H1 (cell line): ENCODE measurements at places on chromosomes 7 and 10.

DNA sequence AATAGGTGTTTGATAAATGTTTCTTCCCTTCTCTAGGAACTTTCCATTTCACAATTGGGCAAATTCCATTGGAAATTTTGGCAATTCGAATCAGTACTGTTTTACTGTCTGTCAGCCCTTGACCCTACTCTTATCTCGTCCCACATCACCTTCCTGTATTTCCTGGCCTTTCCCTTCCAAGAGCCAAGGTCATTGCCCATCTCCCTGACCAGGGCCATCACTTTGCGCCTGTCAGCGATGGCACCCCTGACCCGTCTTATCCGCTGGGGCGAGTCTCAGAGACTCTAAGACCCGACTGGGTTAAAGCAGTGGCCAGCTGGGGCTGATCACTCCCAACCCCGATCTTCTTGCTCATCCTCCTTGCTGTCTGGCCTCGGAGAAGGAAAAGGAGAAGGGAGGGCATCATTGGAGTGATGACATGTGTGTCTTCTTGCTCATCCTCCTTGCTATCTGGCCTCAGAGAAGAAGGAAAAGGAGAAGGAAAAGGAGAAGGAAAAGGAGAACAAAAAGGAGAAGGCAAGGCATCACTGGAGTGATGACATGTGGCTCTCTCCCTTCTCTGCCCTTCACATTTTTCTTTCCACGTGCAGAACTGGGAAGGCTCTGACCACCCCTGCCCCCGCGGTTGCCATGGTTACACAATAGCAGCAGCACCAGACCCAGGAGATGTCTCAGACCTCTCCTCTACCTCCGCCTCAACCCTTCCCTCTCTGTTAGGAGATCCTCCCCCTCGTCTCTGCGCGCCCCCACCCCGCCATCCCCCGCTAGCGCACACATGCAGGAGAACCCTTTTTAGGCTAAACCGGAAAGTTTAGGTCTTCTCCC, 2.0 kb downstream of the SEMA3D start:
- peaks cover 22% of the 10 kb centered on the region for H3K27me3 ChIP-seq
- peak overlapping the region; percentile 79 for H3K4me3 ChIP-seq
- no peaks in the 10 kb centered on the region for H3K36me3 ChIP-seq
- no peak overlapping the region for H3K27ac ChIP-seq
- DNase-seq: peak; percentile 54

DNA sequence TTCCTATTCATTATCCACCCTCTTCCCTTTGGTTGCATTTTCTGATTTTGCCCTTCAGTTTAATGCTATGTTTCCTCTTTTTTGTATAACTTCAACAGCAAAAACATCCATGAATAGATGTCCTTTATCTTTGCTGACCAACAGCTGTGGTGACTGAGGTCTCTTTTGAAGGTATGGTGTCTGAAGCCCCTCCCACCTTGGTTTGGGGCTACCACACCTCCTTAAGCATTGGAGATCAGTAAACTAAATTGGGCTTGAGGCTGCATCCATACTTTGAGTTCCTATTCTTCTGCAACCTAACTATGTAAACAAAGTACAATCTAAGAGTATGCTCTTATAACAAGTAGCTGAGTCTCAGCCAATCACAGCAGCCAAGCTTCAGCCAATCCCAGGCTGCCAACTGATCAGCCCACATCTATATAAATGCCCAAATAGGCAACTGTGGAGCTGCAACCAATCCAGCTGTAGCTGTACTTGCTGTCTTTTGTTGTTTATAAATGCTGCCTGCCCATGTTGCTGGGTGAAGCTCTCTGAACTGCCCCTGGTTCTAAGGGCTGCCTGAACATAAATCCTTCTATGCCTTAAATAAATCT, 69.4 kb upstream of the PDLIM1 start:
- H3K27me3 ChIP-seq: no peaks in the 10 kb centered on the region
- DNase-seq: no peak
- H3K27ac ChIP-seq: no peak overlapping the region
- no peaks in the 10 kb centered on the region for H3K4me1 ChIP-seq
- no peak overlapping the region for H3K4me3 ChIP-seq

DNA sequence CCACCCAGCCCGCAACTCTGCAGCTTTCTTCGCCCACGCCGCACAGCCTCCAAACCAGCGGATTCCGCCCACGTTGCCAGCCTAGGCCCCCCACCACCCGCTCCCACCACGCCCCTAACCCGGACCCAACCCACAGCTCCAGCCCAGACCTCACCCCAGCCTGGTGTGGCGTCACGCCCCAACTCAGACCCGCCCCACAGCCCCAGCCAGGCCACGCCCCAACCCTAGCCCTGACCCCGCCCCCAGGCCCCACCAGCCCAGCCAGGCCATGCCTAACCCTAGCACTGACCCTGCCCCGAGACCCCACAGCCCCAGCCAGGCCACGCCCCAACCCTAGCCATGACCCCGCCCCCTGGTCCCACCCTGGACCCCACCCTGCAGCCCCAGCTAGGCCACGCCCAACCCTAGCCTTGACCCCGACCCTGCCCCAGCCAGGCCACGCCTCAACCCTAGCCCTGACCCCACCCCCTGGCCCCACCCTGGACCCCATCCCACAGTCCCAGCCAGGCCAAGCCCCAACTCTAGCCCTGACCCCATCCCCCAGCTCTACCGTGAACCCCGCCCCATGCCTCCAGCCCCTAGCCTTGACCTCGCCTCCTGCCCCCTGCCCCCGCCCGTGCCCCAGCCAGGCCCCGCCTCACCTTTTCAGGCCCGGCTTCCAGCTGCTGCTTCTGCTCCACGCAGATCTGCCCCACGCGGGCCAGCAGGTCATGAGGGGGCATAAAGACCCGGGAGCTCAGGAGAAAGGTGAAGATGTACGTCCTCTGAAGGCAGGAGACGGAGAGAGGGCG, 64.0 kb downstream of the RASGEF1A start:
- H3K27me3 ChIP-seq: no peaks in the 10 kb centered on the region
- peaks cover 6% of the 10 kb centered on the region; the same call in 1 of the 2 replicates for H3K4me1 ChIP-seq
- H3K36me3 ChIP-seq: peaks cover 25% of the 10 kb centered on the region

DNA sequence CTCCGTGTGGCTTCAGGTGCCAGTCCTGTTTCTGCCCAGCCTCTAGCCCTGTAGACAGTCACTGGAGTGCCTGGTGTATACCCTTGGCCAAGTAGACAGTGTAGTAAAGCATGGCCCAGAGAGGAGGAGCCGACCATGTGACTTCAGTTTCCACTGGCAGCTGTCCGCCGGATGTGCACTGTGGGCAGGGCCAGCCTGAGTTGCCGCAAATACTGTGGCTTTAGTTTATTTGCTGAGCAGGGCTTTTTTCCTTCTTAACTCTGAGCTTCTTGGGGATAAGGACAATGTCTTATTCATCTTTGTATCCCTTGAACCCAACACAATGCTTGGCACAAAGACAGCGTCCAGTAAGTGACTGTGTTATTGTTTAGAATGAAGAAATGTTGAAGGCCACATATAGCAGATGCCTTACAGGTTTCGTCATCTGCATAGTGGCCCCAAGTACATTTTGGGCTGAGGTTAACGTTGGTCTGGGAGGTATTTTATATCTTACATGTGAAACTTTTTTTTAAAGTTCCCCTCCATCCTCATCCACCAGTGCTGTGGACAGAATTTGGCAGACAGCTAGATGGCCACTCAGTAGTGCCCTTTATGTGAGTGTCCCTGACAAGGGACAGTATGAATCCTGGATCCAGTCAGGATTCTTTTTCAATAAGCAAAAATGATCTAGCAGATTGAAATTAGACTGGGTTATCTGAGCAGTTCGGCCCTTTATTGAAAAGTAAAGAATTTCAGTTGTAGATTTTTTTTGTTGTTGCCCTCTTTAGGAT, 40.6 kb downstream of the CYP17A1 start:
- DNase-seq: no peak

DNA sequence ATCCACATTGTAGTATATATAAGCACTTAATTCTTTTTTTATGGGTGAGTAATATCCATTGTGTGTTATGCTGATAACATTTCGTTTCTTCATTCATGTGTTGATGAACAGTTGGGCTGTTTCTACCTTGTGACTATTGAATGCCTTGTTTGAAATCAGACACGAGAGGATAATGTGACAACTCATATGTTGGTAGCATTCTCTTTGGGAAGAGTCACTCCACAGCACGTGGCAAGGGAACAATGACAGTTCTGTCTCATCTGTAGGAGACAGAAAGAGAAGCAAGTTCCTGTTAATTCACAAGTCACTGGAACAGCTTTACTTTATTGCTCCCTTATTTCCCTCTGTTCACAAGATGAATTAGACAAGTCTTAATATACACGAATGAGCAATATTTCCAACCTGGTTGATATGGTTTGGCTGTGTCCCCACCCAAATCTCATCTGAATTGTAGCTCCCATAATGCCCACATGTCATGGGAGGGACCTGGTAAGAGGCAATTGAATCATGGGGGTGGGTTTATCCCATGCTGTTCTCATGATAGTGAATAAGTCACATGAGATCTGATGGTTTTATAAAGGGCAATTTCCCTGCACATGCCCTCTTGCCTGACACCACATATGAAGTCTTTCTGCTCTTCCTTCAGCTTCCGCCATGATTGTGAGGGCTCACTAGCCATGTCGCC, 125.3 kb downstream of the SEC23IP start:
- DNase-seq: no peak
- H3K4me1 ChIP-seq: no peaks in the 10 kb centered on the region
- H3K27ac ChIP-seq: no peak overlapping the region
- H3K4me3 ChIP-seq: no peak overlapping the region
- H3K27me3 ChIP-seq: no peaks in the 10 kb centered on the region
- H3K36me3 ChIP-seq: no peaks in the 10 kb centered on the region

DNA sequence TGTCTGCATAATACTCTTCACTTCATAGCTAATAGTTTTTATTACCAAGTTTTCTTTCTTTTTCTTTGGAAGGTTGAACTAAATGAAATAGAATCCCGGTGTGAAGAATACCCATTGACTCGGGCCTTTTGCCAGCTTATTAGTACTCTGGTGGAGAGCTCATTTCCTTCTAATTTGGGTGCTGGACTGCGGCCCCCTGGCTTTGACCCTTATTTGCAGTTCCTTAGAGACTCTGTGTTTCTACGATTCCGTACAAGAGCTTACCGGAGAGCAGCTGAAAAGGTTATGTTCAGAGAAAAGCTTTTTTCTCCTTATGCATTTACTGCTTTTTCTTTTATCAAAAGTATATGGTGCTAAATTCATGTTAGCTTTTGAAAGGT, 40.2 kb downstream of the NUP205 start:
- no peak overlapping the region for H3K27ac ChIP-seq
- peaks cover 89% of the 10 kb centered on the region for H3K36me3 ChIP-seq
- H3K4me3 ChIP-seq: no peak overlapping the region
- no peaks in the 10 kb centered on the region for H3K4me1 ChIP-seq
- H3K27me3 ChIP-seq: no peaks in the 10 kb centered on the region
- DNase-seq: no peak

- no peak overlapping the region for H3K4me3 ChIP-seq
- no peak for DNase-seq
- no peak overlapping the region for H3K27ac ChIP-seq
- H3K4me1 ChIP-seq: peaks cover 6% of the 10 kb centered on the region
These were observed 261.4 kb downstream of the ADARB2 start for GRCh38 chr10:1475771-1476454.

DNA sequence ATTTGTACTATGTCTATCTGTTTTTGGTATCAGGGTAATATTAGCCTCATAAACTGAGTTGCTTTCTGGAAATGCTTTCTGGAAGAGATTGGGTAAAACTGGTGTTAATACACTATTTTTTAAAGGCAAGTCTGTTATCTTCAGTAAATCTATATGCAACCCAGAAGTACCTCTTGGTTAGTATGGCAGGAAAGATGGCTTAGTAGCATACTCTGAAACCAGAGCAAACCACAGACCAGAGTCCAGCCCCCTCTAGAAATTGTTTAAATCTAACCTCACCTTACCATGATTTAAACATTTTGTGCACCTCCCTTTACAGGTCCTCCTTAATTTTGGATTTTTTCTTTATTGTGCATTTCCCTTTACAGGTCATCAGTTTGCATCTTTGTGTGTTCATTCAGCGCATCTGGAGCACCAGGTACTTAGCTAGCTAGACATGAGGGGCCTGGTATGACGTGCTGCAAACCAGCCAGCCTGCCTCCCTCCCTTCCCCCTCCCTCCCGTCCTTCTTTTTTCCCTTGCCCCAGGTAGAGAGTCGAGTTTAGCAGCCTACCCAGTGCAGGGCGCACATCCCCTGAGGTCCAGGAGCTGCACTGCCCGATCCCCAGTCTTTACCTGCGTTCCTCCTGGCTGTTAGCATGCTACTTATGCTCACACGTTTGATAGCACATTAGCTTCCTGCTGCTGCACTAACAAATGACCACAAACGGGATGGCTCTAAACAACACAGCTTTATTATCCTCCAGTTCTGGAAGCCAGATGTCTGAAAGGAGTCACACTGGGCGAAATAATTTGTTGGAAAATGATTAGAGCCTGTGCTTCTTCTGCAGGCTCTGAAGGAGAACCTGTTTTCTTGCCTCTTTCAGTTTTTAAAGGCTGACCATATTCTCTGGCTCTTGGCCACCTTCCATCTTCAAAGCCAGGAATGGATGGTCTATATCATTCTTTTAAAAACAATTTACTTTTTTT, 299.9 kb upstream of the HABP2 start:
- no peak for DNase-seq
- no peak overlapping the region for H3K4me3 ChIP-seq
- no peaks in the 10 kb centered on the region for H3K27me3 ChIP-seq
- peaks cover 6% of the 10 kb centered on the region for H3K4me1 ChIP-seq
- H3K36me3 ChIP-seq: no peaks in the 10 kb centered on the region
- no peak overlapping the region for H3K27ac ChIP-seq

DNA sequence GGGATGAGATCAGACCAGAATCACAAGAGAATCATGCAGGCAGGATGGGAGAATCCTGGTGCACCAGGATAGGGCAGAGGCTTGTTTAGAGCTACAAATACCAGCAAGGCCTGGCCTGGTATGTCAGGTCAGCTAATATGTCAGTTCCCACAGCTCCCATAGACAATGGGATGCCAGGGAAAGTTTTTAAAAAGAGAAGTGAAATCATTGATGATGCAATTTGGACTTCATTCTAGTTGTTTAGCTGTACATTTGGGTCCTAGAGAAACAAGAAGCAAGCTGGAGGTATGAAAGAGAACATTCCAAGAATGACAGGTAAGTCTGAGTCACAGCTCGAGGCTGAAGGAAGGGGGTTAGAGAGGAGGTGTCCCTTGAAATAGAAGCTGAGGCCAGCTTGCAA, 45.2 kb downstream of the GPR141 start:
- no peaks in the 10 kb centered on the region for H3K36me3 ChIP-seq
- no peaks in the 10 kb centered on the region for H3K4me1 ChIP-seq
- no peak overlapping the region for H3K4me3 ChIP-seq
- DNase-seq: no peak
- no peak overlapping the region for H3K27ac ChIP-seq

- peaks cover 5% of the 10 kb centered on the region; the same call in 1 of the 2 replicates for H3K27me3 ChIP-seq
- no peak overlapping the region for H3K27ac ChIP-seq
- 0 out of 2 replicates have a peak, but pooled peaks cover 3% of the 10 kb centered on the region for H3K4me1 ChIP-seq
- no peak overlapping the region for H3K4me3 ChIP-seq
- no peaks in the 10 kb centered on the region for H3K36me3 ChIP-seq
These were observed 153.2 kb upstream of the LYZL2 start for GRCh38 chr10:30782537-30783461.

GRCh38 chr7:128076796-128077271, 45.6 kb upstream of the LRRC4 start:
- no peaks in the 10 kb centered on the region for H3K4me1 ChIP-seq
- no peaks in the 10 kb centered on the region for H3K27me3 ChIP-seq
- 0 out of 2 replicates have a peak, but pooled peaks cover 2% of the 10 kb centered on the region for H3K36me3 ChIP-seq
- no peak for DNase-seq
- H3K27ac ChIP-seq: no peak overlapping the region
